ENCODE measurements at places on chromosomes 3 and 15.

DNA sequence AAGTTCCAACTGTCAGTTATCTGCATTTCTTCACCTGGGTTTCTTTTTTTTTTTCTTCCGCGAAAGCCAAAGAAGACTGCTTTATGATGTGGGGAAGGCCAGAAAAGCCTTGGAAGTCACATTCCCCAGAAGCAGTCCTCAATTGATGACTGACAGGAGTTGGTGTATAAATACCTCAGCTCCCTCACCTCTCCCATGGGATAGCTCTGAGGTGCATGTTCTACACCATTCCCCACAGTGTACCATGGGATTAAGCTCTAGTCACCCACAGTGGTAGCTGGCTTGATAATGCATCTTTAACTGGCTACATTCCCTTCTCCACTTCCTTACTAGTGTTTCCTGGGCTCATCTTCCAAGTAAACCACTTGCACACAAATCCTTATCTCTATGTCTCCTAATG is 30.5 kb downstream of the DPH3 start:
- DNase-seq: no peak

DNA sequence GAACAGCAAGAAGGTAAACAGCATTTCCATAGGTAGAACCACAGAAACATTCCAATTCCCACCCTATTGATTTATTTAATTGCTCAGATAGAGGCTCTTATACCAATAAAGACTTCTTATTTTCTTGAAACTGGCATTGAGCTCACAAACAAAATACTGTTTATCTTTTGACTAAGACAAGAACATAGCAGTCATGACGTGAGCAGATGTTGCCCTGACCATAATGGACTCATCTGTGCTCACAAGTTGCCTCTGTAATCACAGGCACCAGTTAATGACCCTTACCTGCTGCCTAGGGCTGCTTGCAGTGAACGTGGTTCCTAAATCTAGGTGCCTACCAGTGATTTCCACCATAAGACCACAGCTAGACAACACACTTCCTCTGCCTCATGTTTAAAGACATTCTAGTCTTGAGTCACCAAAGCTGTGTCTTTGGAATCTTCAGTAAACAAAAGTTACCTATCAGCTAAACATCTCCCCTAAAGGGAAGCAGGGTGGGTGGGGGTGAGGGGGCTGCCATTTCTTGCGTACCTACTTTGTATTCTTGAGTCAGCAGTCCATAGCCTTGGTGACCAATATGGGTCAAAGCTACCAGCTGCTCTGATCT is 2.1 kb downstream of the FYCO1 start:
- no peak for DNase-seq

GRCh38 chr3:196186651-196187573 is 24.3 kb downstream of the ZDHHC19 start:
- DNase-seq: no peak

DNA sequence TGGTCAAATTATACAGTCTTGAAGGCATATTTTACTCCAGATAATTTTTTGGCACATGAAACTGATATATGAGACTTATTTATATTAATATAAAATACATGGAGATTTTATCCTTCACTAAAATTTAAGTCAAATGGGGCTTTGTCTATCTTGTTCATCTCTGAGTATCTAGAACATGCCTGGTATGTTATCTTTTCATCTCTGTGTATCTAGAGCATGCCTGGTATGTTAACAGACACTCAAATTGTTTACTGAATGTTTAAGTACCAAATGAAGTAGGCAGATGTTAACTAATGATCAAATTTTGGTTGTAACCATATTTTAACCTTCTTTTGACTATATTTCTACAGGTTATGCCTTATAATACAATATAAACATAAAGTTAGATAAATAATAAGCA is 7.7 kb downstream of the GTF2A2 start:
- no peak for DNase-seq

- no peak for DNase-seq
Measured at GRCh38 chr3:154384479-154384878, 45.5 kb downstream of the GPR149 start.

DNA sequence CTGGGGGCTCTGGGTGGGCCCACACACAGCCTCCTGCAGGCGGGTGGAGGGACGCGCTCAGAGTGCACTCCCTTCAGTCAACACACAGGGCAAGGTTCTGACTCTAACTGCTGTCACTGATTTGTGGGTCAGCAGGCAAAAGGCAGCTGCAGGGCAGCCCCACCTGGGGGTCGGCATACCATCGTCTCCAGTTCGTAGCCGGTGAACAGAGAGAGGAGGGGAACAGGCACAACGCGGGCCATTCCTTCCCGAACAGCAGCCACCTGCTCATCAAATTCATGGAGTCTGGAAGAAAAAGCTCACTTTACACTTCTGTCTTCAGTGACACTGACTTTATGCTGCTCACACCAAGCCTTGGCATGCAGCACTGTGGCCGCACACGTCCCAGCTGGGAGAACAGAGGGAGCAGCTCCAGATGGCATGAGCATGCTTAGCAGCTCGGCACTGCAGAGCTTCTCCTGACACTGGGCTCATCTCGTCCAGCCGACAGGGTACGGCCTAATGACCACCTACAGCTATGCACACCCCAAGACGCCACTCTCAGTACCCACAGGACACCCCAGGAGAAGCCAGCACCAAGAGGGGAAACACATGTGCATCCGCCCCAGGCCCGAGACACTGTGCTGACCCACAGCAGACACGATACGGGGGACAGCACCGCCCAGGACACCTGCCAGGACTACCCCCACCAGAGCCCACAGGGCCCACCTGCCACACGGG is 14.4 kb upstream of the OCA2 start:
- DNase-seq: no peak

GRCh38 chr15:66901336-66902100 is 163.9 kb upstream of the SMAD3 start:
- DNase-seq: peak; percentile 47

DNA sequence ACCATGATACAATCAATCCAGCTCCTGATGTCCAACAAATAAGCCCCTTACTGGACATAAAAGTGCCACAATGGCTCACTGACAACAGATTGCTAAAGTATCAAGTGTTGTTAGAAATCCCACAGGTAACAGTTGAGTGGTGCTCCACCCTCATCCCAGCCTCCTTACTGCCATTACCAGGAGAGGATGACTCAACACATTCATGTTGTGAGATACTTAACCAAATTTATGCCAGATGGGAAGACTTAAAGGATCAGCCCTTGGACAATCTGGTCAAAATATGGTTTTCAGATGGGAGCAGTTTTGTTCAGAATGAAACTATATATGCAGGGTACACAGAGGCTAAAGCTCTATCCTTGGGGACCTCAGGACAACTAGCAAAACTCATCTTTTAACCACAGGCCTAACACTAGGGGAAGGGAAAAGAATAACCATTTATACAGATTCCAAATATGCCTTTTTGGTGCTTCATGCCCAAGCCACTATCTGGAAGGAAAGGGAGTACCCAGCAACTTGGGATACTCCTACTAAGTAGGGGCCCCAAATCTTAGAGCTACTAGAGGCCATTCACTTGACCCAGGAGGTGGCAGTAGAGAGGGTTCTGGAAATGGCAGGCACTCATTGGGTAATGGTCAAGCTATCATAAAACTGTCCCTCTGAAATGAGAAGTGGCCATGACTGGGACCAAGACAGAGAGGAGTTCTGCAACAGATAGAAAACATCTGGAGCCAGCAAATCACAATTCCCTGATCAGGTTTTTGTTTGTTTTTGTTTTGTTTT is 6.9 kb upstream of the ZNF662 start:
- DNase-seq: no peak

- DNase-seq: no peak
Measured at GRCh38 chr3:23964537-23965235, 19.6 kb downstream of the NR1D2 start.

DNA sequence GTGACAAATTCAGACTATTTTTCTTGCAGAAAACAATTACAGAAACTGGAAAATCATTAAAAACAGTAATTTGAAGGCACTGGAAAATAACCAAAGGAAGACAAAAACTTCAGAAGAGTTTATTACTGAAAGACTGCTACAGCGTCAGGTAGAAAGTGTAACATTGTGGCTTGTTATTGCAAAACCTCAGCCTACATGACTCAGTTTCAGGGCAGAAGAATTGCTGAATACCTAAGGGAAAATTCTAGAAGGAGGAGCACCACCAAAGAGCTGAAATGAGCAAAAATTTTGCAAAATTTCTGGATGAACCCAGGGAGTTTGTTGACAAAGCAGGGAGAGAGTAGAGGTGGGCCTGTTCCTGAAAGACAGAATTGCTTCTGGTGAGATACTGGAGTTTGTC is 219.6 kb downstream of the C3orf38 start:
- no peak for DNase-seq

DNA sequence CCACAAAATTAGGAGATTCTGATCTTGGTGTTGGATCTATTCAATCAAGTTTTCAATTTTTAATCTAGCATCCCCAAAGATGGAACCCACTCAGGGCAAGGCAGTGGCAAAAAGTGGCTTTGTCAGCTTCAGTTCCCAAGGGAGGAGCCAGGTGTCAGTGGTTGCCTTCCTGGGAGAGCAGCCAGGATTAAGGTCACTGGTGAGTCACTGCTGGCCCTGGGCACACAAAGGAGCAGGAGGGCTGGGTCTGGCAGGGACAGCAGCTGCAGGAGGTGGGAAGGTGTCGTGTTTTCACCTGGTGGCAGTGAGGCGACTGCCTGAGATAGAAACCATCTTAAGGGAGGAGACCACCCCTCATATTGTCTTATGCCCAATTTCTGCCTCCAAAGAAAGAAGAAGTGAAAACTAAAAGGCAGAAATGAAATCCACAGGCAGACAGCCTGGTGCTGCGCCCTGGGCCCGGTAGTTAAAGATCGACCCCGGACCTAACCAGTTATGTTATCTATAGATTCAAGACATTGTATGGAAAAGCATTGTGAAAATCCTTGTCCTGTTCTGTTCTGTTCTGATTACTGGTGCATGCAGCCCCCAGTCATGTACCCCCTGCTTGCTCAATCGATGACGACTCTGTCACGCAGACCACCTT is 5.9 kb upstream of the KLHL25 start:
- DNase-seq: peak; percentile 72

DNA sequence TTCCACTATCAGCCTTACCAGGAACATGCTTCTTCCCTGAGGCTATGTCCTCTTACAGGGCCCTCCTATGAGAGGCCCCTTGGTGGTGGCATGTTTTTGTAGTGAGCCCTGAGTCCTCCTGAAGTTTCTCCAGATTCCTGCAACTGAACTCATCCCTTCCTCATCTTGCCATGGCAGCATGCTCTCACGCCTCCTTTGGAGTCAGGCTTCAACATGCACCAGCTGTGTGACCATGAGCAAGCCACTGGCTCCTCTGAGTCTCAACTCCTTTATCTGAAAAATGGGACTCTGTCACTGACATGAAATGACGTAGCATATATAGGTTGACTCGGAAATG is 216.3 kb upstream of the TLE3 start:
- DNase-seq: no peak

- DNase-seq: no peak
Measured at GRCh38 chr3:27686642-27687041, 35.5 kb downstream of the EOMES start.

- peak; percentile 94 for DNase-seq
Measured at GRCh38 chr3:157122116-157122515, 37.8 kb downstream of the CCNL1 start.

DNA sequence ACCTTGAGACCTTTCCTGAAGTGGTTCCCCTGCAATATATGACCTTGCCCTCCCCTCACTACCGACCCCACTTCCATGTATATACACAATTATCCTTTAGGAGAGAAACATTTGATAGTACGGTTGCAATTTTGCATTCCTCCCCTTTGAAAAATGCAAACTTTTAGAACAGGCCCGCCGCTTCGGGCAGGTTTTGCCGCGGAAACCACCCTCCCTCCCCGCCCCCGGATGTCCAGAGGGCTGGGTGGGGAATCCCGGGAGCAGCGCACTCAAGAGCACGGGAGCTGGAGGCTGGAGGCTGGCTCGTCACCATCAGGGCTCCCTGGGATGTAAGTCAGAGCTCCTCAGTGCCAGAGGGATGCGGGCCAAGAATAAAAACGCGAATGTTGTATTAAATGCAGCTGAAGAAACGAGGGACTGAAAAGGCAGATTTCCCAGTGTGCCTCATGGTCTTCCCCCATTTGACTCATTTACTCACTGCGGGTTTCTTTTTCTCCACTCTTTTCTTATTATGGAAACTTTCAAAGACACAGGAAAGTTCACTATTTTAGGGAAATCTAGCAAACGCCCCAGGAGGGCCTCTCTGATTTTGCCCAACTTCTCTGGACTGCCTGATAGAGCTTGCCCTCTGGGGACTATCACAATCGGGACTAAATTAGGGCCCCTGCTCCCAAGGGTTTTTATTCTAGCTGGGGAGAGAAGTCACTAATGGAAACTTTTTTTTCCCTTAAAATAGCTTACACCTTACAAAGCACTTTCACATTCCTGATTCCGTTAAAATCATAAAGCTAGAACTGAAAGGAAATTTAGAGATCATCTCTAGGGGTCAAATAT is 2.9 kb upstream of the USP3 start:
- peak; percentile 69 for DNase-seq

- DNase-seq: no peak
Measured at GRCh38 chr3:167162083-167162482, 218.0 kb downstream of the ZBBX start.

- no peak for DNase-seq
Measured at GRCh38 chr3:138331143-138331894, 1.7 kb upstream of the NME9 start.

GRCh38 chr3:8663177-8664061 is 18.8 kb upstream of the SSUH2 start:
- peak; percentile 29 for DNase-seq

DNA sequence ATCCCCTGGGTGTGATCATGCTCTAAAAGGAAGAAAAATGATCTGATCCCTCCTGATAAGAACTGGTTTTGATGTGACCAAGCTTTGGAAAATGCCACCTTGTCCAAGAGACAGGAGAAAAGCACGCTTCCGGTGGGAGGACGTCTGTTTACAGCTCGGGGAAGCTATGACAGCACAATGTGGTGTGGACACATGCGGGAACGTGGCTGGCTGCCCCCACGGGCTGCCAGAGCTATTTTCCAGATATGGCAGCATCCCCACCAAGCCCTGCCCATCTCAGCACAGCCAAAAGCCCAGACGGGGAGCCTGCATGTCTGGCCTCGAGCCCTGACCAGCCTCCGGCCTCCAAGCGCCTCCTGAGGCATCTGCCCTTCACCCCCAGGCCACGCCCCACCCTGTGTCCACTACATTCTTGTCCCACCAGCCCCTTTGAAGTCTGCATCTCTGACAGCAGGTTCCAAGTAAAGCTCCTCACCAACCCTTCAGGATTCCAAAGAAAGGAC is 63.2 kb upstream of the HRH1 start:
- DNase-seq: no peak

DNA sequence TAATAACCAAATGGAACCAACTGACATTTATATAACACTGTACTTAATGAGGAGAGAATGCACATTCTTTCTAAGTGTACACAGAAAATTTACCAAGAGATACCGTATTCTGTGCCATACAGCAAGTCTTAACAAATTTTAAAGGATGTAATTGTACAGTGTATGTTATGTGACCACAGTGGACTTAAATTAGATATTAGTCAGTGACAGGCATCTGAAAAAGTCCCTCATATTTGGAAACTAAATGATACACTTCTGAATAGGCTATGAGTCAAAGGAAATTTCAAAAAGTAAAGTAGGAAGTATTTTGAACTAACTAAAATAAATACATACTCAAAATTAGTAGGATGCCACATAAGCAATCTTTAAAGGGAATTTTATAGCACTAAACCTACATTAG is 59.6 kb upstream of the P3H2 start:
- peak; percentile 49 for DNase-seq
